ENCODE measurements at places on chromosomes 3 and 15. TPM values are rescaled to one million over a fixed set of nuclear protein-coding genes. Genes with fewer than 3 reads are reported as not detected.

MESP2 gene
- total RNA-seq: not detected

HRG gene
- not detected for total RNA-seq

TMC3 gene
- total RNA-seq: not detected

ATP10A gene
- 53.8 TPM for total RNA-seq

ZNF639 gene
- total RNA-seq: 40.6 TPM

NBEAL2 gene
- 212 TPM for total RNA-seq
